Esophagus squamous epithelium (tissue), 5 donors: ENCODE measurements at places on chromosomes 1 and 21.
A peak's percentile ranks its signal among the peaks of the same experiment; 100 is the strongest.

DNA sequence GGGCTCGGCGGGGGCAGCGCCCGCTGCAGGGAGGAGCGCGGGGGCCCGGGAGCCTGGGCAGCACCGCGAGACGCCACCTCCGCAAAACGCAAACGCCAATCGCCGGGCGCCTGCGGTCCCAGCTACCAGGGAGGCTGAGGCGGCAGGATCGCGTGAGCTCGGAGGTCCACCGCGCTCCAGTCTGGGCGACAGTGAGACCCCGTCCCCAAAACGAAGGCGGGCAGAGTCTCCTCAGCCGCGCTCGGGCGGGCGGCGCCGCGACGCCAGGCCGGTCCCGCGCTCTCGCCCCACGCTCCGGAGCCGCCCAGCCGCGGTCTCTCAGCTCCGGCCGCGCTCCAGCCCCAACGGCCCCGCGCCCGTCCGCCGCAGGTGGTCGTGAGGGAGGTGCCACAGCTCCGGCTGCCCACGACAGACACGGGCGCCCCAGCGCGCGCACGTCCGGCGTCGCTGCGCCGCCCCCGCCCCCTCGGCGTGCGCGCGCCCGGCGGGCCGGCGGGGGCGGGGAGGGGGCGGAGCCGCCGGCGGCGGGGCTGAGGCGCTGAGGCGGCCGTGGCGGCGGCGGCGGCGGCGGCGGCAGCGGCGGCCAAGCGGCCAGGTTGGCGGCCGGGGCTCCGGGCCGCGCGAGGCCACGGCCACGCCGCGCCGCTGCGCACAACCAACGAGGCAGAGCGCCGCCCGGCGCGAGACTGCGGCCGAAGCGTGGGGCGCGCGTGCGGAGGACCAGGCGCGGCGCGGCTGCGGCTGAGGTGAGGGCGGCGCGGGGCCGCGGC is at the start of gene ADARB1:
Gene ADARB1 (plus strand): TSS at position 533 of the 770 bp plus-strand sequence. CDS start 97,077 bp downstream, outside the sequence.
- H3K4me1 ChIP-seq = peaks cover 17% of the 10 kb centered on the region
- DNase-seq = no peak
- no peaks in the 10 kb centered on the region for H3K27me3 ChIP-seq
- H3K27ac ChIP-seq = peak within 1 kb of the TSS; percentile 95
- H3K4me3 ChIP-seq = peak within 1 kb of the TSS; percentile 97

DNA sequence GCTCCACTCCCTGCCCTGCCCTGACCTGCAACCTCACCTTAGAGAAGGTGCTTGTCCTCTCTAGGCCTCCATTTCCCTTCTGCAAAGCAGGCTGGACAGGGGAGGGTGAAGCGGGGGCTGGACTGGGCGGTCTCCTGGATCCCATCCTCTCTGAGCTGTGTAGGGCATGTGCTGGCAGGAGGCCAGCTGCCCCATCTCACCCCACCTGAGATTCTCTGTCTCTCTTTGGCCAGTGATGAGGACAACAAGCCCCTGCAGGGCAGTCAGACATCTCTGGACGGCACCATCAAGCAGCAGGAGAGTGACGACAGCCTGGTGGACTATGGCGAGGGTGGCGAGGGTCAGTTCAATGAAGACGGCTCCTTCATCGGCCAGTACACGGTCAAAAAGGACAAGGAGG is 26.9 kb upstream of the CNTN2 start:
- peaks cover 51% of the 10 kb centered on the region for H3K27me3 ChIP-seq
- H3K36me3 ChIP-seq = no peaks in the 10 kb centered on the region
- no peak overlapping the region for H3K27ac ChIP-seq
- DNase-seq = no peak

- H3K4me3 ChIP-seq = no peak overlapping the region
- no peaks in the 10 kb centered on the region for H3K36me3 ChIP-seq
- no peak for DNase-seq
- peaks cover 3% of the 10 kb centered on the region for H3K4me1 ChIP-seq
These were observed 61.4 kb upstream of the HTR1D start for GRCh38 chr1:23278717-23279116.

GRCh38 chr21:46459024-46459355 is 299 bp downstream of the DIP2A start:
- H3K4me1 ChIP-seq = peaks cover 18% of the 10 kb centered on the region
- peak overlapping the region; percentile 89 for H3K27ac ChIP-seq
- no peaks in the 10 kb centered on the region for H3K27me3 ChIP-seq
- peak overlapping the region; percentile 100 for H3K4me3 ChIP-seq

GRCh38 chr1:156543066-156543465 is 29.3 kb downstream of the IQGAP3 start:
- H3K36me3 ChIP-seq = peaks cover 6% of the 10 kb centered on the region
- no peaks in the 10 kb centered on the region for H3K4me1 ChIP-seq
- H3K27ac ChIP-seq = no peak overlapping the region
- no peak for DNase-seq
- H3K27me3 ChIP-seq = no peaks in the 10 kb centered on the region

- no peaks in the 10 kb centered on the region for H3K36me3 ChIP-seq
- H3K27ac ChIP-seq = peak overlapping the region; percentile 98
- no peak for DNase-seq
These were observed 392 bp upstream of the TAGLN2 start for GRCh38 chr1:159925719-159926078.

DNA sequence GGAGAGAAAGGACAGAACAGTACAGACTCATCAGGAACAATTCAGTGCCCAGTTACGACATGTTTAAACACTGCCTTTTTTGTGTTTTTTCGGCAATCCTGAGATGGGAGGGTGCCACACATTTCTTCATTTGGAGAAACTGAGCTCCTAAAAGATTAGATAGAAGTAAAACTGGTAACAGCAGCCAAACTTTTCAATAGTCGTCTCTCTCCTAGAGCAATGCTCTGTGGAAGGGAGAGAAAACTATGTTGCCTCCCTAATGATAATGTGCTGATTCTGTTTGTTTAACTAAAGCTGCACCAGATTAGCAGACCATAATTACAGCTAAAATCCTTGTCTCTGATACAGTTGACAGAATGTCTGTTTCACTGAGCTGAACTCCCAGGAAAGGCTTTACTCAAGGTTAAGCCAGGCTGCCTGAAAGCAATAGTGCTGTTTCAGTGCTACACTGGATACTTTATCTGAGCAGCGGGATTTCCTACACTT is 76.2 kb upstream of the CXADR start:
- H3K27ac ChIP-seq = peak overlapping the region; percentile 46
- no peak overlapping the region for H3K4me3 ChIP-seq
- H3K27me3 ChIP-seq = no peaks in the 10 kb centered on the region
- peaks cover 53% of the 10 kb centered on the region for H3K4me1 ChIP-seq
- no peak for DNase-seq

GRCh38 chr1:9037476-9038337 is 11.5 kb upstream of the SLC2A7 start:
- no peaks in the 10 kb centered on the region for H3K36me3 ChIP-seq
- DNase-seq = no peak
- H3K27ac ChIP-seq = peak overlapping the region; percentile 79
- H3K4me3 ChIP-seq = no peak overlapping the region
- H3K27me3 ChIP-seq = no peaks in the 10 kb centered on the region
- H3K4me1 ChIP-seq = no peaks in the 10 kb centered on the region

- H3K27me3 ChIP-seq = no peaks in the 10 kb centered on the region
- no peaks in the 10 kb centered on the region for H3K36me3 ChIP-seq
- H3K4me1 ChIP-seq = peaks cover 43% of the 10 kb centered on the region
- H3K4me3 ChIP-seq = peak overlapping the region; percentile 49
- peak overlapping the region; percentile 96 for H3K27ac ChIP-seq
- no peak for DNase-seq
These were observed 1.2 kb downstream of the ATP2B4 start for GRCh38 chr1:203627851-203628200.

DNA sequence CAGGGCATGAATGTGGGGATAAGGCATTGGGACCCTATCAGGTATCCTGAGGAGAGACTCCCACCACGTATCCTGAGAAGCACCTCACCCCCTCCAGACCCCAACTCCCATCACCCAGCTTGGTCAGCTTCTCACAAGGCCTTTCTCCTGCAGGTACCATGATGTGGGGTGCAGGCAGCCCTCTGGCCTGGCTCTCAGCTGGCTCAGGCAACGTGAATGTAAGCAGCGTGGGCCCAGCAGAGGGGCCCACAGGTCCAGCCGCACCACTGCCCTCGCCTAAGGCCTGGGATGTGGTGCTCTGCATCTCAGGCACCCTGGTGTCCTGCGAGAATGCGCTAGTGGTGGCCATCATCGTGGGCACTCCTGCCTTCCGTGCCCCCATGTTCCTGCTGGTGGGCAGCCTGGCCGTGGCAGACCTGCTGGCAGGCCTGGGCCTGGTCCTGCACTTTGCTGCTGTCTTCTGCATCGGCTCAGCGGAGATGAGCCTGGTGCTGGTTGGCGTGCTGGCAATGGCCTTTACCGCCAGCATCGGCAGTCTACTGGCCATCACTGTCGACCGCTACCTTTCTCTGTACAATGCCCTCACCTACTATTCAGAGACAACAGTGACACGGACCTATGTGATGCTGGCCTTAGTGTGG is 1.3 kb downstream of the GPR3 start:
- H3K4me1 ChIP-seq = peaks cover 19% of the 10 kb centered on the region
- H3K27me3 ChIP-seq = no peaks in the 10 kb centered on the region
- no peak overlapping the region for H3K27ac ChIP-seq
- no peaks in the 10 kb centered on the region for H3K36me3 ChIP-seq
- no peak overlapping the region for H3K4me3 ChIP-seq
- DNase-seq = no peak

DNA sequence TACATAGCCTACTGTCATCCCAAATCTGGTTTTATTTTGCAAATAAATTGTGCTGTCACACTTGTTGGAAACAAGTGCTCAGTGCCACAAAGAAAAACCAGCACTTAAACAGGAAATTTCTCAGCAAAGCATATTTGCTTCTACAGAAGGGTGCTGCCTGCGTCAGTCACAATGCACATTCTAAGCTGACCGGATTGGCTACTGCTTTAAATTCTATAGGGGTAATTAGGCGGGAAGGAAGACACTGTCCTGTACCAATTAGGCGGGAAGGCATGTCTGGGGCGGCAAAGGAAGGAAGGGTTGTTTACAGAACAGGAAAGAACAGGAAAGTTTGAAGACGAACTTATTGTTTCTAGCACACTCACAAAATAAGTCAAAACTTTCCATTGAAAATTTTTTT is 2.8 kb downstream of the IFI16 start:
- peaks cover 72% of the 10 kb centered on the region for H3K4me1 ChIP-seq
- H3K27ac ChIP-seq = peak overlapping the region; percentile 76
- H3K4me3 ChIP-seq = peak overlapping the region; percentile 57

DNA sequence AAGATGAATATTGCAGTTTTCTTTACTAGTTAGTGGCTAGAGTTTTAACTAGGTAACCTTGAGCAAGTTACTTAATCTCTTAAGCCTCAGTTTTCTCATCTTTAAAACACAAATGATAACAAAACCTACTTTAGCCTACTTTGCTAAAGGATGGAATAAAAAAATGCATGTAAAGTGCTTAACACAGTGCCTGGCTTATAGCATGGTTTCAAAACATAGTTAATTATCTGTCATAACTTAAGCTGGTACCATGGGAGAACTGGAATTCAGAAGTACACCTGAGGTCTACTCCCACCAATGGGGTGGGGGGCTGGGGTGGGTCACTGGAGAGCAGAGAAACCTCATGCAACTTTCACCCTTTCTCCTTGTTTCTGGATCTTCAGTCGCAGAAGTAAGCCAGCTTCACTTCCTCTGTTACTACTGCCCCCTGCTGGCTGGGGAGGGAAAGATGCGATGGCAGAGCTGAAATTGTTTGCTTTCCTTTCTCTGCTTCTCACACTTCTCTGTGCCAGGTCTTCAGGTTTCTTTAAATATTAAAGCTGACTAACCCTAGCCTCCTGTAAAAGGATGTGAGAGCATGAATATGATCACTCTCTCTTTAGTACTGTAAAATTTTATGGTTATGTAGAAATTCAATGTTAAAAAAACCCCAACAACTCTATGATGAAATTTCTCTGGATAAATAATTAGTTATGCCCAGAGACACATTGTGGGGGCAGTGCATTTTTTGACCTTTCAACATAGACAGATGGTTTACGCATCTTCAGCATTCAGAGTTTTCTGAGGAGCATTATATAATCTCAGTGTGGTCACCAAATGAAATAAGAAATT is 324.2 kb downstream of the HLX start:
- no peak overlapping the region for H3K4me3 ChIP-seq
- H3K36me3 ChIP-seq = no peaks in the 10 kb centered on the region
- no peaks in the 10 kb centered on the region for H3K4me1 ChIP-seq
- peak; percentile 19 for DNase-seq
- H3K27ac ChIP-seq = peak overlapping the region; percentile 63

- peak overlapping the region; percentile 74 for H3K27ac ChIP-seq
- H3K4me1 ChIP-seq = peaks cover 43% of the 10 kb centered on the region
- H3K27me3 ChIP-seq = no peaks in the 10 kb centered on the region
- no peak overlapping the region for H3K4me3 ChIP-seq
- no peaks in the 10 kb centered on the region for H3K36me3 ChIP-seq
These were observed 10.5 kb upstream of the RPTN start for GRCh38 chr1:152169366-152170025.

DNA sequence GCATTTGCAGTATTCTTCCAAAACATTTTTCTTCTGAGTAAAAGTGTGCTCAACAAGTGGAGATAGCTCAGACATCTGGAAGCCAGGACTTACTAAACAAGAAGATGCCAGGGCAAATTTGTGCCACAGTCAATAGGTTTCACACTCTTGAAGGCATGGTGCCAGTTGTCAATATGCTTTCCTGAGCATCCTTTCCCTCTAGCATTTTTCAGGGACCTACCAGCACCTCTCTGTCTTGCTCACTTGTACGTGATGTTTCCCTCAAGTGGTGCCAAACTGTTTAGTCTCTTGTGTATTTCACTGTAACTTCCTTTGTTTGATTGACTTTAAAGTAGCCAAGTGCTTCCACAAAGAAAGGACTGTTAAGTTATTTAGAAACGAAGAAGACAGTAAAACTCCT is 194.0 kb upstream of the SGIP1 start:
- H3K27me3 ChIP-seq = no peaks in the 10 kb centered on the region
- H3K4me1 ChIP-seq = peaks cover 12% of the 10 kb centered on the region
- no peak overlapping the region for H3K27ac ChIP-seq
- no peak overlapping the region for H3K4me3 ChIP-seq
